ENCODE measurements at places on chromosomes 6 and 20.

DNA sequence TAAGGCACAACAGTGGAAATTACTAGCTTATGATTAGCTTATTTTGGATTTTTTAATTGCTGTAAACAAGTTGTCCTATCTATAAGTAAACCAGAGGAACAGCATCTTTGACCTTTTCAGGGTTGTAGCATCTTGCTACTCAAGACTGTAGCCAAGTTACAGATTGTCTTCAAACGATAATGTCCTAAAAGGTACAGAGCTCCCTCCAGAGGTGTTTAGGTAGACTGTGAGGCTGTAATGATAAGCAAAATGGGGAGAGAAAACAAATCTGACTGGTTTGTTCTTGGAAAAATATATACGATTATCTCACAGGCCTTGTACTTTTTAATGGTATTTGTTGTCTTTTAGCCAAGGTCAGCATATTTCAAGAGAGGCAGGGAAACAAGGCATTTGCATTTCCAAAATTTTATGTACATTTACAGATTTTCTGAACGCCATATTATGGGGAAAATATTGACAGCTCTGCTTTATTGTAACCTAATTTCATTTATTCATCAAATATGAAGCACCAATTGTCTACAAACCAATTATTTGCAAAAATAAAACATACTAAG is 273.4 kb downstream of the MEI4 start:
- no peak for DNase-seq

DNA sequence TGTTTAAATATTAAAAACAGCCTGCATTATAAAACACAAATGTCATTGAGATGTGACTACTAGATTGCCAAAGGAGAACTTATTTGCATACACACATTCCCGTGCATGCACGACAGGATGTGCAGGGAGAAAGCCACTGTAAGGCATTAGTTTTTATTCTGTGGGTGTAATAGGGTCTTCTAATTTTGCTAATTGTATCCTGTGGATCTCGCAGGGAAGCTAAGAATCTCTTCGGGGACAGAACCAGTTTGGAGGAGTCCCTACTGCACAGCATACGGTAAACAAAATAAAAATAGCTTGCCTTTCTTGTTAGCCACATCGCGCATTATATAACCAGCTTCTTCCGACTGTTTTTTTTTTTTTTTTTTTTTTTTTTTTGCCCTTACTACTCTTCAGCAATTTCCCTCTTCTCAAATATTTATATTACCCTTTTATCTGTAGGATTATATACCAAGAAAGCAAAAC is 2.0 kb downstream of the ATXN1 start:
- peak; percentile 51 for DNase-seq

- DNase-seq, result no peak
These were observed at the start of gene TTBK1 for GRCh38 chr6:43242908-43243663. Gene TTBK1, plus strand, starts transcription at chr6:43243481. Its CDS starts 3,180 bp downstream, at chr6:43246661.

DNA sequence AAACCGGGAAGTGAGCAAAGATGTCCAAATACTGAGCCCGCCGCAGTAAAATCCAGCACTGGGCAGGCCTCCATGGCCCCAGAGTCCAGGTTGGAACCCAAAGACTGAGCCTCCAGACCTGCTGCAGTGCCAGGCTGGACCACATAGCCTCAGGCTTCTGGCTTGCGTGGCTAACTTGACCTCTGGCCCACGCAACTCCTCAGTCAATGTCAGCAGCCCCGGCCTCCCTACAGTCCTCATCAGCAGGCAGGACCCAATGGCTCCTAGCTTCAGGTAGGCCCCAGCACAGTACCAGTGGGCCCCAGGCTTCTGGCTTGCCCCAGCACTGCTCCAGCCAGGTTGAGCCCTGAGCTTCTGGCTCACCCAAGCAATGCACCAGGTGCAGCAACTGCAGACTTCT is 245.1 kb upstream of the AFDN start:
- no peak for DNase-seq

GRCh38 chr20:45069261-45069660 is 31.7 kb downstream of the KCNS1 start:
- no peak for DNase-seq

GRCh38 chr6:33297406-33297955 is 1.3 kb downstream of the RGL2 start:
- no peak for DNase-seq

GRCh38 chr6:77487808-77488425 is 24.6 kb upstream of the HTR1B start:
- DNase-seq, result no peak

DNA sequence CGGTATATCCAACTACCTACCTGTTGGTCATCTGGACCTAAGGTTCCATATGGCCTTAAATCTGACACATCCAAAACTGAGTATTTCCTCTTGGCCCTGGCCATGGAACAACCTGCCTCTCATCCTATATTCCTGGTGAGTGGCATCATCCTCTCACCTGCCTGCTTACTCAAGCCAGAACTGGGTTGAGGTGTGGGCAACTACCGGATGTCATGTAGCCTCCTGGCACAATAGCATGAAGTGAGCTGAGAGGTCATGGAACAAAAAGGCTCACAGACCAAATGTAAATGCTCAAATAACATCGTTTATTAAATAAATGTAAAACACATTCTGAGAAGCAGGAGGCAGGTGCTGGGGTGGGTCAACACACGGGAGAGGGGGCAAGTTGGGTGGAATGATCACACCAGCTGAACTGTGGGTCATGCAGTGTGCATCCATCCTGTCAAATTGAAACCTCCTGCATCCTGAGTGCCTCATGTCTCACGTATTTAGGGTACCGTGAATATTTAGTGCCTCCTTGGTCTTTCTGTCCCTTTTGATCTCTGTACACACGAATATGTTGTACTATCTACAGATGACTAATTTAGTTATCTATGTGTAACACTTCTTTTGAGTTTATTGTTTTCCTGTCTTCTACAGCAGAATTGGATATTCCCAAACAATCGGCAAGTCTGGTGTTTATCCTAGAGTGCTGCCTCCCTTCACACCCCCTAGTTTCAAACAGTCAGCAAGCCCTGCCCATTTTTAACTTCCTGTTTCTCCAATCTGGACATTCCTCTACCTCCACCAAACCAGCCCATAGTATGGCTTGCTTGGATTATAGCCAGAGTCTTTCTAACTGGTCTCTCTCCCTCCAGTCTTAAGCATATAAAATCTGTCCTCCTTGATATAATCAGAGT is 7.9 kb upstream of the POU5F1 start:
- DNase-seq, result no peak

- DNase-seq, result peak; percentile 88
These were observed 9.7 kb downstream of the COL12A1 start for GRCh38 chr6:75196081-75196687.

- DNase-seq, result no peak
These were observed 87.0 kb downstream of the OR2B2 start for GRCh38 chr6:27825025-27825793.

GRCh38 chr6:54014440-54014839 is 96.8 kb upstream of the MLIP start:
- DNase-seq, result no peak

DNA sequence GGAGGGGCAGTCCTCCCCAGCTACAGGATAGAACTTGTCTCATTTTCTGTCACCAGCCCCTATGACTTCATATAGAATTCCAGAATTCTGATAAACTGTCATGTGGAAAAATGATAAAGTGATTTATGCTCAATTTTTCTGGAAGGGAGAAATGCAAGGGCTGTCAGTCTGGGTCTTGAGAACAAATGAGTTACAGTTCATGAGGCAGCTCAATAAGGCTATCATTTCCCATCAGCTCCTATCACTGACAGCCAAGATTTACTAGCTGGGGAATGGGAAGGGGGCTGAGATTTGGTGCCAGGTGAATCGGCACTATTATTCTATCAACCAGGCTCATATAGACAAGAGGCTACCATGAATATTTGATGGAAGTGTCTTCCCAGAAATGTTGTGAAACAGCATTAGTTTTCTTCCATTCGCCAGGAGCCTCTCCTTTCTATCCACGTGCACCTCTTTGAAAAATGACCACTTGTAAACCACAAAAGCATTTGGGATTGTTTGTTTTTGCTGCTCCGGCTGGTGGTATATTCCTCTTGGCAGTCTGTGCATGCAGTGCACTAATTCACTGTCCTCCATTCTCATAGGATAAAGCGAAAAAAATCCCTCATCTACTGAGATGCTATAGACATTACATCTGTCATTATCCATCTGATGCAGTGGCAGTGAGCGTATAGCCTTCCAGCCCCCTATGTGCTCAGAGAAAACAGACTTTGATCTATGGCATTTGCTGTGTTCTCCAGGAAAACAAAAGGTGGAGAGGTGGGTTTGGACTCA is 528.7 kb upstream of the RNF217 start:
- no peak for DNase-seq

DNA sequence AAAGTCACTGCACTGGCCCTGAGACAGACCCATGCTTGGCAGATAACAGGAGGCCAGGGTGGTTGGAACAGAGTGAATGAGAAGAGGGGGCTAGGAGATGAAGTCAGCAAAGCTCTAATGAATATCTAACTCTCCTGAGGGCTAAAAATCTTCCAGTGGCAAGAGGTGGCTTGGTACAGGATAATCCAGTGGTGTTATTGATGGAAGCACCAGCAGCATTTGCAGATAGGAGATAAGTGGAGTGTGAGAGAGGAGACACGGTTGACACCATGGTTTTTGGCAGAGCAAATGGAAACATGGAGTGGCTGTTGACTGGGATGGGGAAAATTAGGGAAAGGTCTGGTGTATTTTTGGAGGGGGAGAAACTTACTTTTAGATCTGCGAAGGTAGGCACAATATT is 363.0 kb downstream of the ARHGAP18 start:
- DNase-seq, result no peak

DNA sequence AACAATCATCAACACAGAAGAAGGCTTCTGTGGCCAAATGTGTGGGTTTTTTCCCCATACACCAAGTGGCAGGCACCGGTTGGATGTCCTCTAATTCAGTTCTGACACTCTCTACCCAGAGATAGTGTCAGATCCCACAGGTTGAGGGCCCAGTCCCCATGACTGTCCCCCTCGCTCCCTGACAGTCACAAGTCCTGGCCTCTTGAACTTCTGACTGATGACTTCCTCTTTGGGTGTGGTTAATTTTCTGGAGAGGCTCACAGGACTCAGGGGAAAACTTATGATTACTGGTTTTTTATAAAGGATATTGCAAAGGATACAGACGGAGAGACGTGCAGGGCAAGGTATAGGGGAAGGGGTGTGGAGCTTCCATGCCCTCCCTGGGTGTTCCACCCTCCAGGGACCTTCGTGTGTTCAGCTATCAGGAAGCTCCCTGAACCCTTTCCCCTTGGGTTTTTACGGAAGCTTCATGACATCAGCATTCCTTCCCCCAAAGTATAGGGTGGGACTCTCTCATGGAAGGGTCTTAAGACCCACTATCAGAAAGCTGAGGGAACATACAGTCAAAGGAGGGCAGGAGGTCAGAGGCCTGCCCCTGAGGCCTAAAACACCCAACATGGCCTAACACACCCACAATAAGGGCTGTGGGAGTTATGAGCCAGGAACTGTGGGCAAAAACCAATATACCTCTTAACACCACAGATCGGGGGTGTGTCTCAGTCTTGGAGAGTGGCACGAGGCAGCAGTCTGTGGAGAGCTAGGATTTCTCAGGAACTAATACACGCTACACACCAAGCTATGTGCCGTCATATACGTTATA is 33.3 kb downstream of the FARS2 start:
- no peak for DNase-seq

GRCh38 chr20:58570204-58570859 is 55.1 kb upstream of the APCDD1L start:
- DNase-seq, result no peak

DNA sequence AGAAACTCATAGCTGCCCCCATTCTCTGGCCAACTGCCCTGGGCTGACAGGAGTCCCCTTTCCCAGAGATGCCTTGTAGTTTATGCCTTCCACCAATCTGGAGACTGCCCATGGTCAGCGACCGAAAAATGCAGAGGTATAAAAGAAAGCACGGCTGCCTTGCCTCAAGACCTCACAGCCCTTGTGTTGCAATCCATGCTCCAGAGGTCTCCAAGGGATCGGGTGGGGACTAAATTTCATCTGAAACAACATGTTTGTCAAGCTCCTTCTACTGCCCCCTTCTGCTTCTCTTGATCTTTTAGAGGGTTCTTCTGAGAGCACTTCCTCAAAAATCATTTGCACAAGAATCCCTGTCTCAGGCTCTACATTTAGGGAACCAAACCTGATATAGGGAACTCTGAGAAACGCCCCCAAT is 128.8 kb downstream of the PLCB1 start:
- no peak for DNase-seq

GRCh38 chr6:96196633-96197032 is 180.9 kb downstream of the FUT9 start:
- DNase-seq, result no peak

DNA sequence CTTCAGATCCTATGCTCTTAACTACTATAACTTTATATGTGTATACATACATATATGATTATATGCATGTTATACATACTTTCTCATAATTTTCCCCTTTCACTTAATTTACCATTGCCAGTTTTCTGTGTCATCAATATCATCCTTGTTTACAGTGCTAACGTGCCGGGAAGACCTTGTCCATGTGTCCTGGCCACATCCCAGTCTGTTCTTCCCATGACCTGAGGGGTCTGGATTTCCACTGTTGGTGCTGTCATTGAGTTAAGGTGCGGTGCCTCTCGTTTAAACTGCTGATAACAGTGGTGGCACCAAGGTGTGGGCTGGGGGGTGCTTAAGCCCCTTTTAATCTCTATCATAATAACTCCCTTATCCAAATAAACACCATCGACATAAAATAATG is 8.5 kb upstream of the SDCBP2 start:
- DNase-seq, result no peak

DNA sequence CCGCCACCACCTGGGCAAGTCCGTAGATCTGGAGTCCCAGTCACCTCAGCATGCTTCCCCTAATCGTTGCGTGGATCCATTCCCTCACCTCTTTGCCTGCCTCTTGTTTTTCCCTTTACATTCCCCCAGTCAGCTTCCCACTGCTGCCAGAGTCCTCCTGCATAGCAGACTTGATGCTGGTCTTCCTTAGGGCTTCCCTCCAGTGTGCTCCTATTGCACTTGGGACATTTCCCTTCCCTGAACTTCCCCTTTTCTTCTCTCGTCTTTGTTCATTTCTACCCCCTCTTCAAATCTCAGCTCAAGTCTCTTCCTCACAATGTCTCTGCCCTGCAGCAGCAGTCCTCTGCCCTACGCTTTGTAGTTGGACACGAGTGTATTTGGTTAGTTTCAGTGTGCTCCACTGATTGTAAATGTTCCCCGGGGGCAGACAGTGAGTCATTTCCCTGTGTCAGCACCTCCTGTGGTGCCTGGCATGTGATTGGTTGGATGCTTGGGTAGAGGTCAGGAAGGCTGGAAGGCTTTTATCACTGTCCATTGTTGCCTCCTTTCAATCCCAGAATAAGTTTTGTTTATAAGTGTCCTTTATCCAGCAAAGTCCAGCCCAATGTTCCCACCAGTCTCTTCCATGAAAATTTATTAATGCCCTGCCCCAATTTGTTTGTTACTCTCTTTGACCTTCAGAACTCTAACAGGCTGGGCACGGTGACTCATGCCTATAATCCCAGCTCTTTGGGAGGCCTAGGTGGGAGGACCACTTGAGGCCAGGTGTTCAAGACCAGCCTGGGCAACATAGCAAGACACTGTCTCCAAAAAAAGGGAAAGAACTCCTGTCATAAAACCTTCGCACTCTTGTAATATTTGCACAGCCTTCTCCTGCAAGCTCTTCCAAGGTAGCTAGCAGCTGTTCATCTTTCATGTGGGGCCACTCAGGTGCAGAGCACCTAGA is 38.3 kb downstream of the FAM120B start:
- peak; percentile 83 for DNase-seq

- no peak for DNase-seq
These were observed 91.7 kb upstream of the ELOVL5 start for GRCh38 chr6:53440336-53440945.

- peak; percentile 23 for DNase-seq
These were observed 260.1 kb upstream of the SGK1 start for GRCh38 chr6:134577998-134578397.

GRCh38 chr6:27140999-27141528 is 106.4 kb upstream of the PRSS16 start:
- no peak for DNase-seq

GRCh38 chr6:17536586-17536985 is 63.5 kb upstream of the FAM8A1 start:
- DNase-seq, result no peak
